Ecto neural progenitor cell (in vitro differentiated cells): ENCODE measurements at places on chromosomes 7 and 10.

DNA sequence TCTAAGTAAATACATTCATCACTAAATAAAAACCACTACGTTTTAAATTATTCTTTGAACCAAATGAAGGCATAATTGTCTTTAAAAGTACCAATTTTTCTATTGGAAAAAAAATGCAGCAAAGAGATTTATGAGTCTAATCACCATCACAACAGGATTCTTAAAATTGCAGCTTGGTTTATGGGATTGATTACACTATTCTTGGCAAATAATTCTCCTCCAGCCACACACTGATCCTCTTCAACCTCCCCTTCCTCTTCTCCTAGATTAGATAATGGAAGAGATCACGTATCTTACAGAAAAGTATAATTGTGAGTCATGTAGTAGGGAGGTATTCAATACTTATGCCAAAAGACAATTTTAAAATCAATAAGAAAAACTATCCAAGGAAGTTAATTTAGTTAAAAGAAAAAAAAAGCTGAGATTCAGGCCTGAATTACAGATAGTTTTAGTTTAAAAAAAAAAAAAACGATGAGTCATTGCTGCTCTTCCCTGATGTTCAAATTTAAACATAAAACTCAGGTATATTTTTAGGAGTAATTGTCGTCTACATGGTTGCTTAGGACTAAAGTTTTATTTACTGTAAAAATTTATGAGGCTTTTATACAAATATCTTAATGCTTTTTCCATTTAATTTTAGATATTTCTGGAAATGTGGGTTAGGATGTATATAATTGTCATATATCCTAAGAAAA is 133.7 kb upstream of the CDK1 start:
- DNase-seq = no peak

DNA sequence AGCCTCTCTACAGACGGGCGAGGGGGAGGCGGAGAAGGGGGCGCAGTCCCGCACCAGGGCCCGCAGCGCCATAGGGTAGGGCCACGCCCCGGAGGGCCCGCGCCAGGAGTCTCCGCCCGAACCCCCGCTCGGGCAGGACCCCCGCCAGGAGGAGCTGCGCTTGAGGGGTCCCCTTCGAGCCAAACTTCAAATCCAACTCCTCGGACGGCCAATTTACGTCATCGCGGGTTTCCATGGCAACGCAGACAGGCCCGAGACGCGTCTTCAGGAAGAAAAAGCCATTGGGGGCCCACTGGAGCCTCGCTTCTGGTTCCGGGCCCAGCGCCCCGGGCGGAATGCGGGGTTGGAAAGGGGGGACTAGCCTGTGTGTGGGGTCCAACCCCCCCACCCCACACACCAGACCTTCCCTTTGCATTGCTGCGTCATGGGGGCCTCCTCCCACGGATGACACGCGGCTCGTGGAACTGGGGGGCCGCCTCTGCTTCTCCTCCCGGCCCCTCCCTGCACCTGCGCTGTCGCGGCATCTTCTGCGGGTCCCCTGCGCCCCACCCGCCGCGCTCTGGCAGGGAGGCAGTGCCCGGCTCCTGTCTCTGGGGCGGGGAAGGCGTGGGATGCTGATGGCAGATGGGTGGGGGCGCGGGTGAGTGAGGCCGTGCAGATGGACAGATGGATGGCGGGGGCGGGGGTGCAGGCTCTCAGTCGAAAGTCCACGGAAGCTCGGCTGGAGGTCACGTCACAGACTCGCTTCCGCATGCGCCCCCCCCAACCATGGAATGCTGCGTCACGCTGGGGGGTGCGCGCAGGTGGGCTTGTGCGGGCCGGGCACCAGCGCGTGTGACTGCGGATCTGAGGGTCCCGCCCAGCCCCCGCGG is 1.2 kb downstream of the CALY start:
- peak; percentile 79 for DNase-seq

- DNase-seq = no peak
Observed at GRCh38 chr7:35025369-35025870, 11.9 kb downstream of the DPY19L1 start.

GRCh38 chr10:18231480-18231879 is 91.3 kb downstream of the CACNB2 start:
- DNase-seq = no peak

DNA sequence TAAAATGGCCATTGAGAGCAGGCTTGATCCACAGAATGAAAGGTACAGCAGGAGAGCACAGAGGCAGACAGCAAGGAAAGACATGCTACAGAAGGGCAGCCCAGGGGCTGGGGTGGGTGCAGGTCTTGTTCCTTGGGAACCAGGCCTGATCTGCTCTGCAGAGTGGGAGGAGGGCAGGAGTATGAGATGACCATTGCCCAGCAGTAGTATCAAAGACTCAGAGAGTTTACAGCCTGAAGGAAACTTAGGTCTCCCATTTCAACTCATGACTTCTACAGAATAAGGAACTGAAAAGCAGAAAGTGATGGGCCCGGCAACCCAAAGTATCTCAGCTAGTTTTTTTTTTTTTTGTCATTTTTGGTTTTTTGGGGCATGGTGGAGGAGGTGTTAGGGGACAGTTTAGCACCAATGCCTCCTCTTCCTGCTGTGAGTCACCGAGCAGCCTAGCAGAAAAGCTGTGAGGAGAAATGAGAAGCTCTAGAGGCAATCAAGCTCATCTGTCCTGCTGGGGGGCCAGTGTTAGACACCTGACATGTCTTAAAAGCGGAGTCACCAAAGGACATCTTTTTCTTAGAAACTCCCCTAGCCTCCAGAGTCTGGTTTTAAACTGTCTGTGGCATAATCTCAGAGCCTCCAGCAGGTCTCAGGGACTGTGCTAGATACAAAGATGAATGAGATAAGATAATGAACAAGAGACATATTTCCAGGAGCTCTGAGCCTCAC is 34.3 kb upstream of the HERPUD2 start:
- no peak for DNase-seq

DNA sequence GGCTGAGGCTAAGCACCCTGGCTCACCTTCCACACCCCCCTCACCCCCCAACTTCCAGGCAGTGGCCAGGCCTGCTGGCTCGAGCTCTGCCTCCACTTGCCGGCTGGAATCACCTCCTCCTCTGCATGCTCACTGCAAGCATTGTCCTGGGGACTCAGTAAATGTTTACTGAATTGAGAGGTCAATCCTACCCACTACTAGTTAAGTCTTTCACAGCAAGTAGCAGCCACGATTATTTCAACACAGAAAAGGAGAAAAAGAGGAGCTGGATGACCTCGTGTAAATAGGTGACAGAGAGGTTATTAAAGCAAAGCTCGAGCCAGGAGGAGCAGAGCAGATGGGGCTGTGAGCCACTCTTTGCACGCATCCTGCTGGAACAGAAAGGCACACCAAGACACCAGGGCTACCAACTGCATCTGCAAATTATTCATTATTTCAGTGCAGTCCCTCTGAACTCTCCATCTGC is 32.1 kb downstream of the HIPK2 start:
- no peak for DNase-seq

GRCh38 chr7:7883394-7883793 is 85.2 kb upstream of the GLCCI1 start:
- no peak for DNase-seq
